SHP77 treated with DMSO at 0.1 percent for 48 hours (cell line): ENCODE measurements at places on chromosomes 4 and X.

DNA sequence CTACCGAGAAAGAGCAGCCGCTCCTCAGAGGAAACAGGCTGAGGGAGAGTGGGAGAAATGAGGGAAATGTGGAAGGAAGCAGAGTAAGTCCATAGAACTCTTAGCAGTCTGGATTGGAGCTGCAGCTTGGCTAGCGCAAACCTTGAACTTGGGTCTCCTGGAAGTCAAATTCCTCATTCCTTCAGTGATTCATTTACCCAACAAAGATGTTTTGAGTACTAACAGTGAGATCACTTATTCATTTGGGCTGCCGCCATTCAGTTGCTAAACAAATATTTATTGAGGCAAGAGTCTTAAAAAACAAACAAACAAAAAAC, 51.5 kb downstream of the SEL1L3 start:
- DNase-seq = no peak

- no peak for DNase-seq
These were observed 30.6 kb downstream of the WDR1 start for GRCh38 chr4:10085828-10086505.

- DNase-seq = peak; percentile 0
These were observed 133.4 kb downstream of the ATG4A start for GRCh38 chrX:108224727-108225621.

GRCh38 chr4:25842229-25842845, 20.5 kb downstream of the SEL1L3 start:
- DNase-seq = no peak

DNA sequence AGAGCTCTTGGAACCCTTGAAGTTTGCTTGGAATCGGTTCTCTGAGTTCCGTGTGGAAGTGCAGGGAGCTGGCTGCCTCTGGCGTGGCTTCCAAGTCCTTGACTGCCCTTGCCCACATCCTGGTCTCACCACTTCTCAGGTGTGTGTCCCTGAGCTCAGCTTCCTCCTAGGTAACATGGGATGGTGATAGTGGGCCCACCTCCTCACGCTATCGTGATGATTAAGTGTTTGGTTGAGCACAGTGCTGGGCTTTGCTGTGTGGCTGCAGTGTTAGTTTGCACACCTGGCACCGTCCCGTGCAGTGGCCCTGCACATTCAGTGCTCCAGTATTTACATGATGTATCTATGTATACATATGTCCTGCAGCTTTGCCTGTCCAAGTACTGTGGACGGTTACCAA, 81.5 kb downstream of the CLDN34 start:
- no peak for DNase-seq

GRCh38 chr4:16661813-16662212, 236.6 kb downstream of the LDB2 start:
- DNase-seq = no peak

DNA sequence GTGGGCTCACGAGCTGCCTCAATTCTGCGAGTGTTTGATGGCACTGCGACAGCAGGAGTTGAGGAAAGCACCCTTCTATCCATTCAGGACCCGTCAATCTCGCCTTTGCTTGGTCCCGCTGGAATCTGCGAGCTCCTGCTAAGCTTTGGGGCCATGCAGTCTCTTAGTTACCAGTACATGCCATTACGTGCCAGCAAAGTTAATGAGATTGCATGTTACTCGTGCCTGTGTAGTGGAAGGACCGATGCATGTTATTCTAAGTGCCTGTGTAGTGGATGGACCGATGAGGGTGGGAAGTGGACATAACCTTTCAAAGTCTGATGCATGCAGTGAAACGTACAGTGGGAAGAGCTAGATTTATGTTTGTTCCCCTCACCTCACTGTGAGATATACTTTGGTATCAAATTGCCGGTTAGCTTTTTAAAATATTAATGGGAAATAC, 569 bp downstream of the RPS3A start:
- no peak for DNase-seq

- no peak for DNase-seq
These were observed 662.5 kb downstream of the RAPGEF2 start for GRCh38 chr4:159765382-159765781.

GRCh38 chr4:36215627-36216026, 28.7 kb downstream of the ARAP2 start:
- DNase-seq = no peak

DNA sequence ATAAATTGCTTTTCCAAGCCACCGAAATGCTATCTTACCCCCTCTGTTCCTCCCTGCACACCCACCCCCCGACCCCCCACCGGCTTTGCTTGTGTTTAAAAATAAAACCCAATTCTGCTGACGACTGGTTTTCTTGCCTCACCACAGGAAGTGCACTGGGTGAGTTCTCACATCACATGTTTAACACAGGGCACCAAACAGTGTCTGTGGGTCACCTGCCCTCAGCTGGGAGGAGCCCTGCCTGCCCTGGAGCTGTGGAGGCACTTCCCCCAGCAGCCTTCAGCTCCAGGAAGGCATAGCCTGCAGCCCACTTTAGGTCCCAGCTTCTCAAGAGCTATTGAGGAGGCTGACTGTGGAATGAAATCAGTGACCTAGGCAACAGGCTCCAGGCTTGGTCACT, 8.8 kb downstream of the TMEM255A start:
- no peak for DNase-seq

DNA sequence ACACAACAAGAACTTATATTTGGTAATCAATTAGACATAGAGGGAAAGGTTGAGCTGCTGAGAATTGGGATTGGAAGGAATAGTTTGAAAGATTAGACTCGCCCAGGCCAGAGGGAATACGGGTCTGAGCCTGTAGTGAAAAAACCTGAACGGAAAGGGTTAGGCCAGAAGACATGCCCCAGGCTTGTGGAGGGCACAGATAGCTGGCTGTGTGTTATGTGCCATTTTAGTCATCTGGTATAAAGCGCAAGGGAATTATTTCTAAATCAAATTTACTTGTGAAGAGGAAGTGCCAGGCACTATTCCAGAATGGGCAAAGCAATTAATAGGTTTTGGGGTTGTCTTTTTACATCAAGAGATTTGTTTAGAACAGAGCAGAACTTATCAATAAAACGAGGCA, 187.5 kb upstream of the ANKRD50 start:
- DNase-seq = no peak

DNA sequence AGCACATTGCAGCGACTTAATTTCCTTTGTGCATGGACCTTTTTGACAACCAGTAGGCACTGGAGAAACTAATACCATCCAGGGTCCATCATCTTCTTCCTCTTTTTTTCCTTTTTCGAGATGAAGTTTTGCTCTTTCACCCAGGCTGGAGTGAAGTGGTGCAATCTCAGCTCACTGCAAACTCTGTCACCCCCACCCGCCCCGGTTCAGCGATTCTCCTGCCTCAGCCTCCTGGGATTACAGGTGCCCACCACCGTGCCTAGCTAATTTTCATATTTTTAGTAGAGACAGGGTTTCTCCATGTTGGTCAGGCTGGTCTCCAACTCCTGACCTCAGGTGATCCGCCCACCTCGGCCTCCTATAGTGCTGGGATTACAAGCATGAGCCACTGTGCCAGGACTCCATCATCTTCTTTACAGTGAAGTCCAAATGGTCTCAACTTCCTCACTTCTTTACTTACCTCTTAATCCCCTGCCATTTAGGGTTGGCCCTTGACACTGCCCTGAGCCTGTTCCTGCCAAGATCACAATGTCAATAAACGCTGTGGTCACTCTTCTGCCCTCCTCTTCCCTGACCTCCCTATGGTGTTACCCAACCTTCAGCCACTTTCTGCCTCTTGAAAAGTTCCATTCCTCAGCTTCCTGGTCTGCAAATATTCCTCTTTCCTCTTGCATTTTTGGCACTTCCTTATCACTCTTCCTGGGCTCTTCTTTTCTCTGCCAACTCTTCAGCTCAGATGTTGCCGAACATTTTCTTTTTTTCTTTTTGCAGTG, 119.8 kb upstream of the SLC34A2 start:
- DNase-seq = no peak

DNA sequence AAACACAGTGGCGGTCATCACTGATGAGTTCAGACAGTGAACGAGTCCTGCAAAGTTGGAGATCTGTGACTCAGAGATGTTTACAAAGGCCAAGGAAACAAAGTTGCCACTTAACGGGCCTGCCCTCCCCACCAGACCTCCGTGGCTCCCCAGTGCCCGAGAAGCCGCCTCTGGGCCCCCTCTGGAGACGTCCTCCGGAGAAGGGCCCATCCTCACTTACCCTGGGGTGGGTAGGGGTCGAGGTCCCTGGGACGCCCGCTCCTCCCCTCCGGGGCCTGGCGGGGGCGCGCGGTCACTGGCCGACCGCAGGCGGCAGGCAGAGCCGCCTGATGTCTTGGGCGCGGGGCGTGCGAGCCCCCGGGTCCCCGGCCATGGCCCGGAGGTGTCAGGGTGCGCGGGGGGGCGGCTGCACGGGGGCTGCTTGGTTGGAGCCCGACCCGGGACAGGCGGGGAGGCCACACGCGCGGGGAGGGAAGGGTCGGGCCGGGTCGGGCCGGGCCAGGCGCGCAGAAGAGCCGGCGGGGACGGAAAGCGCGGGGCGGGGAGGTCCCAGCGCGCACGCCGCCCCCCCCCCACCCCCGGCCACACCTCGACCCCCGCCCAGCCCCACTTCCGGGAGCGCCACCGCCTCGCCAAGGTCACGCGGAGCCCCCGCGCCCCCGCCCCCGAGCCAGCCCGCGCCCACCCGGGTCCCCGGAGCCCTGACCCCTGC, 529 bp downstream of the DHRSX start:
- no peak for DNase-seq

- DNase-seq = no peak
These were observed 32.0 kb upstream of the MGST2 start for GRCh38 chr4:139633661-139634060.

GRCh38 chrX:10009741-10010140, 42.6 kb downstream of the CLDN34 start:
- DNase-seq = no peak

DNA sequence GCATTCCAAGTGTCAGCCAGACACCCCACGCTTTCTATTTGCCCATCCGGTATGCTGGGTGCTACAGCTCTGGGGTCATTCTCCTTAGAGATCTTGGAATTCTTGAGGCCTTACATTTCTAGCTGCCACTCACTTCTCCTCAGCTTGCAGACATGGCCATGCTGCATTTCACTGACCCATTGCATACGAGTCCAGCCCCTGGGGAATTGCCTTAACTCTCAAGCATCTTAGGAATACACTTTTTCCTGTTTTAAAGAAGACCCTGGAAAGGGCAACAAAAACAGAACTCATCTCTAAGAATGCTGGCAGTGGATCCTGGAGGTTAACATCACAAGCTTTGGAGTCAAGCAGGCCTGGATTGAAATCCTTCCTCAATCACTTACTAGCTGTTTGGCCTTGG, 122.0 kb upstream of the LNX1 start:
- DNase-seq = no peak

- no peak for DNase-seq
These were observed 10.3 kb downstream of the CPLX1 start for GRCh38 chr4:815464-816146.

GRCh38 chrX:21911481-21911880, 29.0 kb upstream of the SMS start:
- DNase-seq = no peak

GRCh38 chr4:143292858-143293257, 43.8 kb upstream of the GAB1 start:
- DNase-seq = no peak

DNA sequence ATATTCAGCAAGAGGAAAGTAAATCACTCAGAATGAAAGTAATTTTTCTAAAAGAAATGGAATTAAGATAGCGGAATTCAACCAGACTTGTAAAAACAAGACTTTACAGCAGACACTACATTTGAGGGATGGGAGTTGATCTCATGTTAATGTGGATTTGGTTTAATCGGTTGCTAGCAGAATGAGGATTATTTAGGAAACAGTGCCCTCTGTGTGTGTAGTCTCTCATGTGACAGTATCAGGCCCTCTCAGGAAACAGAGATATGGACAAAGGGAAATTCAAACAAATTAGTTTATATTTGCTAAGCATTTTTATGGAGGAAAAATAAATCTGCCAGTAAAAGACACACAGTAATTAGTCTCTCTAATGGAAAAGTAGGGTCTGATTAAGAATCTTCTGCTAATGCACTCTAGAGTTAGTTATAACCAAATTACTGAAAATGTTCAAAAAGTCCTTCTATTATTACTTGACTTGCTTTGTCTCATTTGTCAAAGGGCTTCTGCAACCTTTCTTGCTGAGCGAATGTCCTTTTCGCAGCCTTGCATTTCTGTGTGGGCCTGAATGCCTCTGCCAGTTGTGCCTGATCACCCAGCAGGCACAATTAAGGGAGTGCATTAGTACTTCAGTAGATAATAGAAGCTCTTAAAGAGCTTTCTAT, 1282.3 kb upstream of the TENM3 start:
- DNase-seq = no peak

- DNase-seq = peak; percentile 25
These were observed 33.9 kb upstream of the HPF1 start for GRCh38 chr4:169791527-169792156.

- DNase-seq = peak; percentile 83
These were observed 83.6 kb upstream of the GUCY1A1 start for GRCh38 chr4:155582971-155583437.

DNA sequence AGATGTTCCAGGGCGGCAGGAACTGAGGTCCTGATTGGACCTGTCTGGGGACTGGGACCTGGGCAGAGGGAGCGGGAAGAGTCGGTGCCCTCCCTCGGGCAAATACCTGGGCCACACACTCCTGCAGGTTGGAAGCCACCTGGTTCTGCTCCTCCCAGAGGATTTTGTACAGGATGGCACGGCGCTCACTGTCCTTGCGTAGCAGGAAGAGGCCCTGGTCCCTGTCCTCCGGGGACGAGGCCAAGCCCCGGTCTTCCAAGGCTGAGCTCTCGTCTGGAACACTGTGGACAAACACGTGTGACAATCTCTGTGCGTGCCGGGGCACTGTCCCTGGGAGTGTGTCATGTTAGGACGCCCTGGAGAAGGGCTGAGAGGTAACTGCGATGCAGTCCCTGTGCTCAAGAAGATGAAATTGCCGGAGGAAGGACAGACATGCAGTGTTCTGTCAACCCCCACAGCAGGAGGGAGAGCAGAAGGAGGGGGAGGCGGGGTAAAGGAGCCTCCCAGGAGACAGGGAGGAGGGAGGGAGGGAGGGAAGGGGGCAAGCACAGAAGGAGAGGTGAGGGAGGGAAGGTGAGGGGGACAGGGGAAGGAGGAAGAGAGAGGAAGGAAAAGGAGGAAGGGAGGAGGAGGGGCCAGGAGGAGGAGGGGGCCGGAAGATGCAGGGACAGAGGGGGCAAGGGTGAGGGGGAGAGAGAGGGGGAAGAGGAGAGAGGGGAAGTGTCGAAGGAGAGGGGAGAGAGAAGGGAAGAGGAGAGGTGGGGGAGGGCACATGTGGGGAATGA, 29.0 kb downstream of the PDHA1 start:
- DNase-seq = no peak

GRCh38 chr4:74282926-74283325, 25.3 kb upstream of the EPGN start:
- DNase-seq = no peak

- no peak for DNase-seq
These were observed 511.8 kb upstream of the ARX start for GRCh38 chrX:25527596-25527995.

DNA sequence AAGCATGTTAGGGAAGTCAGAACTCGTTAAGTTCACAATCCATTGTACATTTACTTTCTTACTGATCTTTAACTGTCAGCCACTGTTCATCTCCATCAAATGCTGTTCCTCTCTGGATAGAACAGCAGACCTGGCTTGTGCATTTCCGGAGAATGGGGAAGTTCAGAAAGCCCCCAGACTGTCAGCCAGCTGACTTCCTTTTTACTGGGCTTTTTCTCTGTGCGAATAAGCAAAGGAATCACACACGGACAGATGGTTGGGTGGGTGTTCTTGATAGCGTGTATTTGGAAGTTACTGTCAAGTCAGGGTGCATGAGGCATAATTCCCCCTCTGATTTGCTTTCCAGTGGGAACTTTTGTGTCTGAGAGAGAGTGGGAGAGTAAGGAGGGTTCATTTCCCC, 56.8 kb downstream of the TSPAN7 start:
- DNase-seq = no peak

GRCh38 chr4:24885342-24885741, 27.5 kb downstream of the CCDC149 start:
- no peak for DNase-seq
